ENCODE measurements at places on chromosomes 11 and 22.

DNA sequence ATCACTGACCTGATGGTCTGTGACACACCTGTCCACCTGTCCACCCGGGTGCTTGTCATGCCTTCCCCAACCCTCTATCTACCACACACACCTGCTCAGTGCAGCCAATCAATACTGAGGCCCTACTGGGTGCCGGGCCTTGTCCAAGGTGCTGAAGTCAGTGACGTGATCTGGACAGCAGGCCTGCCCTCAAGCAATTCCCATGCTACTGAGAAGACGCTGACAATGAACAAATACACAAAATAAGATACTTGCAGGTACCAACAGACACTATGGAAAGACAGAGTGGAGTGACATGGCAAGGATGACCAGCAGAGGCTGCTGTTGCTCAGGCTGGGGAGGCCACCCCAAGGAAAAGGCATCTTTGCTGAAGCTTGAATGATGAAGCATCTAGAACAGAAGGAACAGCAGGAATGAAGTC is 21.2 kb downstream of the PLAAT3 start:
- no peak for DNase-seq

GRCh38 chr11:12239396-12239795 is 129.0 kb downstream of the MICAL2 start:
- DNase-seq: no peak

DNA sequence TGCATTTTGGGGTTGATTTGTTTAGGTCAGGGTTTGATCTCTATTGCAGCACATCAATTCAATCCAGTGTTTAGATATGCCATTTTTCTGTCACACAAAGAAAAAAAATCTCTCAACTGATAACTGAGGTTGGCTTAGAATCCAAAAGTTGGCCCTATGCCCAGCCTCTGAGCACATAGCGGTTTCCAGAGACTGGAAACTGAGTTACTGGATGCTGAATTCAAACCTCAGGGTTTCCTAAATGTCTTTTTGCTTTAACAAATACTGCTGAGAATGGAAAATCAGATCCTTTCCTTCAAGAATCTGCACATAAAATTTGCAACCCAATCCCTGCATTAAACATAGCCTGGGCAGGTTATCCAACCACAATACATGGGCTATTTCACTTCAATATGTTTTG is 4.0 kb downstream of the P4HA3 start:
- no peak for DNase-seq

- DNase-seq: no peak
Observed at GRCh38 chr11:24755260-24755839, 258.5 kb downstream of the LUZP2 start.

DNA sequence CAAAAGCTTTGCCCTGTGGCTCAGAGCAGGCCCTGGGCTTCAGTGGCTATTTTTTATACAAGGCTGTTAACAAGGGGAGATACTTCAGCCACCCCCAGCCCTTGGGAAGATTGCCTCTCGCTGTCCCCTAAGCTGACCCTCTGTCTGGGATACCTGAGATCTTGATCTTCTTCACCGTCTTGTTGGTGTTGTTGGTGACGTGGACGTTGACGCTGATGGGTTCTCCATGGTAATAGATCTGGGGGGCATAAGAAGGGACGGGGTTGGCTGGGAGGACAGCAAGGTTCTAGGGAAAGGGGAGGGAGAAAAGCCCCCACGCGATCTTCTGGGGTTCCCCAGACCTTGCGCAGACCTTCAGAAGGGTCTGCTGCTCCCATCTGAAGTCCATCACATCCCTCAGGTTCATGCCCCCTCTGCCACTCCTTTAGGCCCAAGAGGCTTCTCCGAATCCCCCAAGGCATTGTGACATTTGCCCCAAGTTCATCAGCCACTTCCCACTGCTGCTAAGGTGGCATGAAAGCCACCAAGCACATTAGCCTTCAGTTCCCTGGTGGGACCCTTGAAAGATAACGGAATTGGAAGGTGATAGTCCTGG is 36.7 kb downstream of the TPBGL start:
- no peak for DNase-seq

DNA sequence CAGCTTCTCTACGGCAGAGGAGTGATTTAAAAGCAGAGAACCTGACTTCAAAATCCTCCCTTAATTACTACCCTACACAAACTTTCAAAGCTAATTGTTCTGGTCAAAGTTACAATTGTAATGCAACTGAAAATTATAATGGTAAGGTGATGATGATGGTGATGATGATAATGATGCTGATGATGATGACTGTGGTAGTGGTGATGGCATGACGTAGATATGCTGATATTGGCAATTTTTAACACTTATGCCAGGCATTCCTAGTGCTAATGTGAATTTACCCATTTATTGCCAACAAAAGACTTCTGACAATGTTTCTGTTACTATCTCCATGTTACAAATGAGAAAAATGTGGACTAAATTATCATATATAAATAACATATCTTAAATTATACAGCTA is 1831.1 kb downstream of the LRRC4C start:
- DNase-seq: no peak

GRCh38 chr11:14230407-14230806 is 128.6 kb downstream of the RRAS2 start:
- no peak for DNase-seq

DNA sequence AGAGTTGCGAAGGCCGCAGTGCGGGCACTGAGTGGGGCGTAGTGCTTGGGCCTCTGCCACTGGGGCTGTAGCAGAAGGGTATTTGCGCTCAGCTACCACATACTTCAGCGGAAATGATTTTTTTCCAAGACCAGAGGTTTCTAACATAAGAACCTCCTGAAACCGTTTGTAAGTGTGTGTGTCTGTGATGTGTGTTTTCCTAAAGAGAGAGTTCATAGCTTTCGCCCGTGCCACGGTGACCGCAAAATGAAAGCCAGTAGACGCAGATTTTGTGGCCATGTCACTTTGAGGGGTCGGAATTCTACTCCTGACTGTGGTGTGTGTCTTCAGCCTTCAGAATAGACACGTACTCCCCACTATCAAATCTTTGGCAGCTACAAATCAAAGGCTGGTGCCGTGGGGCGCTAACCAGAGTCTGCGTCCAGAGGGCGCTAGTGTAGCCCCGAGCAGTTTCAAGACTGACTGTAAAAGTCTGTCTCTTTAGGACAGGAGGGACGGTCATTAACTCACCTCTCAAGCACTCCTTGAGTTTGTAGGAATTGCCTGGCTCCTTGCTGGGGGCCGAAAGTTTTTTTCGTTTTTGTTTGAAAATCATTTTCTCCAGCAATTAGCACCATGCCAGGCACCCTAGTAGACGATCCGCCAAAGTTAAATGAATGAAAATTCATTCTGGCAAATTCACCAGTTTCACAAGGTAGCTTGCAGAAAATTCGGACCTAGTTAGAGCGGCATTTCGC is 2.5 kb upstream of the CALCA start:
- no peak for DNase-seq

DNA sequence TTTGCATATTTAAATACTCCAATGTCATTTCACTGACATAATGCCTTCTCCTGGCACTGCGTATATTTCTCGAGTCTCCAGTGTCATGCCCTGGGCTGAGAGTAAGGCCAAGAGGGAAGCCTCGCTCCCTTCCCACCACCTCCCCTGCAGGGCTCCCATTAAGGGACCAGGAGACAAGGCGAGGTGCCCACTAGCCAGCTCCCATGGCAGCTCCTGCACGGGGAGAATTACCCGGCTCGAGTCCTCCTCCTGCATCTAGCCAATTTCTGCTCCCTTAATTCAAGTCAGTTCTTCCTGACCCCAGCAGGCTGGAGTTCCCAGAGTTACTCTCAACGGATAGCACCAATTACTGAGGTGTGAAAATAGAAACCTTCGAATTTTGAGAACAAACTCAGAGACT is 31.9 kb downstream of the OPCML start:
- DNase-seq: no peak

- DNase-seq: no peak
Observed at GRCh38 chr11:78432956-78433355, 15.3 kb upstream of the GAB2 start.

- DNase-seq: no peak
Observed at GRCh38 chr11:112241486-112241885, 15.3 kb downstream of the PTS start.

DNA sequence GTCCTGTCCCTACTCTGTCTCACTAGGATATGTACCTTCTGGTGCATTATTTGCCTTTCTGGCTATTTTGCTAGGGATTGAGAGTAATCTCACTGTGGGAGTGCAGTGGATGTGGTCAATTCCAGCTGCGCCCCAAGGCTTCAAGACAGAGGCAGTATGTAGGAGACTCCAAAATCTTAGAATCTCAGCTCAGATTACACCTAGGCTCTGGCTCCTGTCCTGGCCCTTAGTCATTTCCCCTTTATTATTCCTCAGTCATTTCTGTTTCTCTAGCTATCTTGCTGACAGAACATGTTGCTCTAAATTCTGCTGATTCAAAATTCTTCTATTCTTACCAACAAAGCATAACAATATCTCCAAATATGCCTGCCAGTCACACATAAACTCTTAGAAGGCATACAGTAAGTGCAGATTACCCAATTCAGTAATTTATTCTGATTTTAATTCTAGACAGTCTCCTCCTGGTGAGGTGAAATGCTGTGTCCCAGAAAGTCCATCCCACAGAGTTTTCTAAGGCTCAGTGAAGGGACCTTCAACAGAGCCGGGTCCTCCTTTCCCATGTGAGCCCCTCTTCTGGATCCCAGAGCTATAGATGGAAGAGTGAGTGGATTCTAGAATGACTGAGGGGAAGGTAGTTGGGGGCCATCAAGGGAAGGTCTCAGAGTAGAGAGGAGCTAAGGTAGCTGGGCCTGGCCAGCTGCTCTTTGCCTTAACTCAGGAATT is 24.3 kb upstream of the GLYATL1 start:
- DNase-seq: no peak

DNA sequence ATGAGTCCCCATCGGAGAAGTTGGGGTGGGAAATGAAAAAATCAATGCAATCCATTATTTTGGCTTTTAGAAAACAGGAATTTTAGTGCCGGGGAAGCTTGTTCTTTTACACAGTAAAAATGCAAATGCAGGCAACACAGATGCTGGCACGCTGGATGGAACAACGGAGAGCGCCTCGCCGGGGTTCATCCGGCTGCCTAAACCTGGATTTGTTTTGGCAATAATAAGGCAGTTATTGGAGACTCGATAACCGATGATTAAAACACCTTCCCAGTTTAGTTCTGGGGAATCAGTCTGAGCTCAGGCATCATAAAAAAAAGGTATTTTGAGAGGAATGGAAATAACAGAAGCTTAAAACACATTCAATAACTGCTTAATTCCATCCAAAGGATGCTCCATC is 2.9 kb downstream of the DSCAML1 start:
- DNase-seq: no peak

DNA sequence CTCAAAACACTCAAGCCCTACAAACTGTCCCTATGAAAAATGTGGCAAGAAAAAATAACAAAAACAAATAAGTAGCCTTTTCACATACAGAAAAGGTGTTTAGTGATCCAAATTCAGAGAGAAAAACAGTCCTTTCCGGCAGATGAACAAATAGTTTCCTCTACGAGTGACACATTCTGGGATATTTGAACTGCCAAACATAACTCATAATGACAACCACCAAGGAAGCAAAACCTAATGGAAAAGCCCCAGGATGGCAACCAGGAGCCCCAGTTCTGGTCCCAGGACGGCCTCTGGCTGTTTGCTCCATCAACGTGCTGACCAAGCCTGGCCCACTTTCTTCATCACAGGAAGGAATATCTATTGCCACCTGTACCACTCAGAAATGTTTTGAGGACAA is 6.0 kb downstream of the PACSIN2 start:
- no peak for DNase-seq

GRCh38 chr11:111531687-111532364 is 8.7 kb upstream of the LAYN start:
- DNase-seq: no peak

DNA sequence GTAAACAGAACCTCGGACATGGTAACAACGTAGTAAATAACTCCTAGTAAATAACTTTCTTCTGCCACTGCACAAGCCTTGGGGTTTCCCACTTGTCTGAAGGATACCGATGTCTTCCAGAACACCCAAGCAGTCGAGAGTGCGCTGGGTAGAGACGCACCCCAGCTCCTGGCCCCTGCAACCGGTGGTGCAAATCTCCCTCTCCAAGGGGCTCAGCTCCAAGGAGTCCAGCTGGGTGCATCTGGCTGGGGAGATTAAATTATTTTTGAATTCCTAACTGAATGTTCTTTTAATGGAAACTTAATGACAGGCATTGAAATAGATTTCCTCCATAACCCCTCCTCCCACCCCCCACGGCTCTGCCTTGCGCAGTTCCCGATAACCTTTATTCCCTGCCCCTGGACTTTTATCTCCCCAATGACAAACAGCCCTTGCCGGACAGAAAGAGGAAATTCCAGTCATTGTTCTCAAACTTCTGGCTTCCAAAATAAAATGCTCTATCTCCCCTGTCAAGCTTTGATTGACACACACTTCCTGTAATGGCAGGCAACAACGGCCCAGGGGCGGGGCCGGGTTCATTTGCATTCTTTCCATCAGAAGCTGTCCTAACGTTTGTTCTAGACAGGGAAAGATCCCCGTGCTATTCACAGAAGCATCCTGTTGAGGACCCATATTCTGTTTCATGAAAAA is 31.2 kb downstream of the KCNJ1 start:
- no peak for DNase-seq

- no peak for DNase-seq
Observed at GRCh38 chr22:37377927-37378326, 49.4 kb downstream of the ELFN2 start.

DNA sequence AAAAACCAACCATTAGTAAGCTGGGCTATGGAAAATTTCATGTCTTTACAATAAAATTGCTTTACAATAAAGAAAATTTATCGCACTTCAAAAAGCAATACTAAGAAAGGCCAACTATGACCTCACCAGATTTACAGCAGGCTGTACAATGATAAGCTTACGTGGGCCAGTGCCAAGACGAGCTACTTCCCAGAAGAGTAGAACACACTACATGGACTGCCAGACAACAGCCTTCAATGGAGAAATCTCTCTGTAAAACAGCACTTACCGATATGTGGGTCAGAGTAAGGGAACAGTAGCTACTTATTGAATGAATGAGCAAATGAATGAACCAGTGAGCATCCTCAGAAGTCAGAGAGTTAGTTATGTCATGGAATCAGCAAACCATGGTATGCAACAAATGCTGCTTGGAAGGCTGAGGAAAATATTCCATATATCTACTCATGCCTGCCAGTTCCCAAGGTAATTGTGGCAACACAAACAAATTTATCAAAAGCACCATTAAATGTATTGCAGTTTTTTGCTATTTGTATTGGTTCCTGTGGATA is 74.4 kb downstream of the SLC36A4 start:
- DNase-seq: no peak

GRCh38 chr11:11499300-11499699 is 122.5 kb downstream of the GALNT18 start:
- no peak for DNase-seq

DNA sequence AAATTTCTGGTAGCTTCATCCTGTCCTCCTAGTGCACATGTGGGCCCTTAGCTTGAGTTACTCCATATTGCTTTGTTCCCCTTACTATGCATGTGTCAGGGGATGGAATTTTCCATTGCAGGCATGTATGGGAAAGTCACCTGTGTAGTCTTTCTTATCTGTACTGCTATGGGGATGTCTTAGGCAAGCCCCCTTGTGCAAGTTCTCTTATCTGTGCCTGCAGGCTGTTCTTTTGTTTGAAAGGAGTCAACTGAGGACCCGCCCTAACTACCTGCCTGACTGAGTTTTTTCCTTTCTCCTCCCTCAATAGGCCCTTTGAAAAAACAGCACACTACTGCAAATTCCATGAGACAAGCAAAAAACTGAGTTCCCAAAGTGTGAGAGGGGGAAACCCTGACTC is 8.7 kb downstream of the OR8K5 start:
- DNase-seq: no peak

- no peak for DNase-seq
Observed at GRCh38 chr11:69524991-69525411, 43.5 kb downstream of the LINC01488 start.

- peak; percentile 58 for DNase-seq
Observed at GRCh38 chr22:26579331-26579886, 10.5 kb downstream of the TPST2 start.
